ENCODE measurements at places on chromosomes 16 and 17.

DNA sequence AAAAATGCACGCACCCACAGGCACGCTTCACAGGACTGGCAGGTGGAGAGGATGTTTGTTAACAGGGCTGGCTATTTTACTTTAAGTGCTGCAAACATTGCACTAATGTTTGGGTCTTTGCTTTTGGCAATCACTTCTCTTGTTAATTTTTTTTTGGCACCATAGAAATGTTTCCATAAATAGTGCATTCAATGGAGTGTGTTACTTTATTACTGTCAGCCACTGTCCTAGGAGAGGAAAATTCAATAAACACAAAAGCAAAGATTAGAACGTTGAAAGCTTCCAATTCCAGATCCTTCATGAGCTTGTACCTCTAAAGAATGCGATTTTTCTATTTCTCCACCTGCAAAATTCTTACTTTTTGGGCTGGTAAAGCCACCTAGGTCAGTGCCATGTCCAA lies 743.5 kb downstream of the WWOX start:
- DNase-seq = peak; percentile 17

- DNase-seq = peak; percentile 71
Measured at GRCh38 chr17:72790190-72790589, 302.3 kb downstream of the SLC39A11 start.

- DNase-seq = no peak
Measured at GRCh38 chr17:60959696-60960095, 282.0 kb downstream of the BCAS3 start.

GRCh38 chr17:3038941-3039340 lies 24.5 kb downstream of the OR1D5 start:
- no peak for DNase-seq

- DNase-seq = no peak
Measured at GRCh38 chr17:28515518-28515917, 9.4 kb downstream of the FOXN1 start.

DNA sequence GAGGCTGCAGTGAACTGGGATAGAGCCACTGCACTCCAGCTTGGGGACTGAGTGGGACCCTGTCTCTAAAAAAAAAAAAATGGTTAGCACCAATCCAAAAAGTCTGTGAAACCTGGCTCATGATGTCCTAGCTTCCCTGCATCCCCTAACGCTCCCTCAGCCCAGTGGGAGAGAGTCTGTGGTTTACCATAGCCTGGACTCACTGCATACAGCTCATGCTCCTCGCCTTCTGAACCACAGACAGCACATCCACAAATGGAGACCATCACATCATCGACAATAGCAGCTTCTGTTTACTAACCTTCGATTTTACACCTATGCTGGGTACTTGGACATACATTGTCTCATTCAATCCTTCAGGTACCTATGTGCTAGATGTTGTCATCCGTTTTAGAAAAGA lies 43.6 kb downstream of the NLRC5 start:
- no peak for DNase-seq

DNA sequence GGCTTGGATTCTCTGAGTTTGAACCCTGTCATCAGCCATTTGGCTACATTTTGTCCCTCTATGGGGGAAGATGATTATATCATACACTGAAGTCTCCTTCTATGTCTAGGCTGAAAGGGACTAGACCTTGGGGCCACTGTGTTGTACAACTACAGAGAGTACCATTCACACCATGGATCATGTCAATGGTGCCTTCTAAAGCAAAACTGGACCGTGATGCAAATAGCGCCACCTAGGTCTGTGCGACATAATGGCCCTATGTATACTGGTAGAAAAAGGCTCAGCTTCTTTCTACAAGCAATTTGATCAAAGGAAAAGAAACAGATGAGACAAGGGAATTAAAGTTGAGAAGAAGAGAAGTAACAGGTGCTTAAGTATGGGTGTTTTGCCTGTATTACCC lies 100.7 kb downstream of the LYRM1 start:
- DNase-seq = no peak

GRCh38 chr16:85833219-85833920 lies 33.9 kb downstream of the COX4I1 start:
- DNase-seq = no peak

GRCh38 chr17:18917506-18918032 lies 34.4 kb upstream of the SLC5A10 start:
- DNase-seq = no peak

DNA sequence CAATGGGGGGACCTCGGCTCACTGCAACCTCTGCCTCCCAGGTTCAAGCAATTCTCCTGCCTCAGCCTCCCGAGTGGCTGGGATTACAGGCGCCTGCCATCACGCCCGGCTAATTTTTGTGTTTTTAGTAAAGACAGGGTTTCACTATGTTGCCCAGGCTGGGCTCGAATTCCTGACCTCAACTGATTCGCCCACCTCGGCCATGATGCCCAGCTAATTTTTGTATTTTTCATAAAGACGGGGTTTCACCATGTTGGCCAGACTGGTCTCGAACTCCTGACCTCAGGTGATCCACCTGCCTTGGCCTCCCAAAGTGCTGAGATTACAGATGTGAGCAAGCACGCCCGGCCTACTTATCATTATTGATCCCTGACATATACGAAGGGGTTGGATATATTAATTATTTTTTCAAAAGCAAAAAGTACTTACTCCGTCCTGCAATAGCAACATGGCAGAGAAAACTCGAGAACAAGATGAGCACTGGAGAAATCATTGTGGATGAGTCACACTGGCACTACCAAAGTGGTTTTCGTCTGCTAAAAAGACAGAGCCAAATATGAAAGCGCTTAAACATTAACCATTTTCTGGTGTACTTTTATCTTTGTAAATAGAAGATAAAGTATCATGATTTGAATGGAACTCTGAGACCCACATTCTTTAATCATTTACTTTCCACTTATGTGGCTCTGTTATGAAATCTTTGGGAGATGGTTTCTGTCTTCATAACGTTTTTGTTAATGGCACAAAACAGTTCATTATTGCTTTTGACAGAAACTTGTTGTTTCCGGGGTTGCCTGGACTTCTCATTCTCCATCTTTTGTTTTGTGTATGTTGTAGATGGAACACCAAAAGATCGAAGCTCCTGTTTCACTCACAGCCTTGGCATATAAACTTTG lies at the start of gene APOH:
APOH (minus strand) TSS at position 529 of the 896 bp plus-strand sequence; CDS start at position 493, 36 bp downstream.
- DNase-seq = no peak

- no peak for DNase-seq
Measured at GRCh38 chr16:66580605-66581209, 1.4 kb downstream of the CMTM2 start.

DNA sequence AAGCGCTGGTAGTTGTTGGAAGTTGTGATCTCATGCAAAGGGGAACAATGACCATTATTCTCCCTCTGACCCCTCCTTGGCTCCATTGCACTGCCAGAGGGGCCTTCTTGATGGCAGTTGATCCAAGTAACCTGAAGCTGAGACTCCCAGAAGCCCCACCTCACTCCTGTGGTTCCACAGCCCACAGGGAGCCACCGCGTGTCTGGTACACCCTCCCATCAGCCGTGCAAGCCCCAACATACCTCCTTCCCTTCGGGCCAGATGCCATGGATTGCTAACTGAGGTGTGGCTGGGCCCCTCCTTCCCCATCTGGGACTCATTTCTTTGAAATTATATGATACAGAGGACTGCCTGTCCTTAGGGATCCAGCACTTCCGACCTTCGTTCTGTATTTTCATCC lies 17.8 kb downstream of the SAP30BP start:
- DNase-seq = no peak

GRCh38 chr16:77700846-77701245 lies 21.5 kb upstream of the NUDT7 start:
- DNase-seq = no peak

DNA sequence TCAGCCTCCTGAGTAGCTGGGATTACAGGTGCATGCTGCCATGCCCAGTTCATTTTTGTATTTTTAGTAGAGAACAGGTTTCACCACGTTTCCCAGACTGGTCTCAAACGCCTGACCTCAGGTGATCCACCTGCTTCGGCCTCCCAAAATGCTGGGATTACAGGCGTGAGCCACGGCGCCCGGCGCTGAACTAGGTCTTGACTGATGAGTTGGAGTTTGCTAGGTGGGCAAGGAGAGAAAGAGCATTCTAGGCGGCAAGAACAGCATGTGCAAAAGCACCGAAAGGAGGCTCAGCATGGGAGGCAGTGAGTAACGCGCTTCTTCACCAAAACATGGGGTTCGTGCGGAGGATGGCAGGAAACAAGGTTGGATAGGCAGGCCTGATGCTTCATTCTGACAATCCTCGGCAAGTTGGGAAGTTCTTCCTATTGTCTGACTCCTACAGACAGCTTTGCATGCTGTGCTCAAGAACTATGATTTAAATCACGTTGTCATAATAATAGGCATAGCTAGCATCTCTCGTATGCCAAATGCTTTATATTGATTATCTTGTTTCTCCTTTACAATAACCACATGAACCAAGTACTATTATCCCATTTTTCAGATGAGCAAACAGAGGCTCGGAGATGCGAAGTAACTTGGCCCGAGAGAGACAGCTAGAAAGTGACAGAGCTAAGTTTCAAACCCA lies 26.5 kb downstream of the NEUROD2 start:
- DNase-seq = no peak

DNA sequence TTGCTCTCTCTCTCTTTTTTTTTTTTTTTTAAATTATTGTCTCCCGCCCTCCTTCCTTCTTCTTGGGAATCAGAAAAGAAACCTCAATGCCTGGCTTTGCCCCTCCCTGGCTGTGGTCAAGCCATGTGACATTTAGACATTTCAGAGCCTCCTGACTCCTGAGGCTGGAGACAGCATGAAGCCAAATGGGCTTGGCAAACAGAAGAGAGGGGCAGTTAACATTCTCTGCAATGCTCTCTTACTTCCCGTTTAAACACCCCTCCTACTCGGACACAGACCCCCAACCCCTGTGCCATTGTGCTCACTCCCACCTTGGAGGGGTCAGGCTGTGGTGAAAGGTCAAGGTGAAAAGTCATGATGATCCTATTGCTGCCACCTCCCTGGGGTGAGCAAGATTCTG lies 14.7 kb upstream of the MEOX1 start:
- DNase-seq = no peak

GRCh38 chr17:2924211-2924610 lies 128.0 kb downstream of the RAP1GAP2 start:
- no peak for DNase-seq

GRCh38 chr17:81049372-81049911 lies 14.5 kb downstream of the BAIAP2 start:
- DNase-seq = no peak

DNA sequence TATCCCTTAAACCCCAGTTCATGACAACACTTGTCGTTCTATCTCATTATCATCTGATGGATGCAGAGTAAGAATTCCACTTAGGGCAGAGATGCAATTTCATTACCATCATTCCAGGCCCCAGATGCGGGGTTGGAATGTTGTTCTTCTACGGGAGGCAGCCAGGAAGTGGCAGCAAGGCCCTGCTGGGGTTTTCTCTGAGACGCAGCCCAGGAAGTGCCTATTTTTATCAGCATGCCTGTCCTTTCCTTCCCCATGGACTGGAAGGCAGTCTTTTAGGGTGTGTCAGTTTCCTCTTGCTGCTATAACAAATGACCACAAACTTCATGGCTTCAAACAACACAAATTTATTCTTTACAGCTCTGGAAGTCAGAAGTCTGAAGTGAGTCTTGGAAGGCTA lies 246.6 kb upstream of the DYNLRB2 start:
- no peak for DNase-seq

DNA sequence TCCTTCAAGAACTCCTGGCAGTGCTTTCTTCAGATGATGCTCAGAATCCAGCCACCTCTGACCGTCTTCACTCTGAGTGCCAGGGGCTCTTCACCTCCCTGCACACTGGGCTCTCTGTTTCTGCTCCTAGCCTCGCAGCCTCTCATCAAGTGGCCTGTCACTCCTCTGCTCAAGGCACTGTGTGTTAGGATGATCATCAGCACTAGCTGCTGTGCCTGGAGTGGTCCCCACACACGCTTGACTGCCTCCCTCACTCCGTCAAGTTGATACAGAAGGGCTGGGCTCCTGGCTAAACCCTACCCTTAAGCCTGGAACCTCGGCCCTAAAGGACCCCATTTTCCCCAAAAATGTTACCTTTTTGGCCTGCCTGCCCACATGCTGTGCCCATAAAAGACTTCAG lies 15.6 kb downstream of the KRT9 start:
- no peak for DNase-seq

DNA sequence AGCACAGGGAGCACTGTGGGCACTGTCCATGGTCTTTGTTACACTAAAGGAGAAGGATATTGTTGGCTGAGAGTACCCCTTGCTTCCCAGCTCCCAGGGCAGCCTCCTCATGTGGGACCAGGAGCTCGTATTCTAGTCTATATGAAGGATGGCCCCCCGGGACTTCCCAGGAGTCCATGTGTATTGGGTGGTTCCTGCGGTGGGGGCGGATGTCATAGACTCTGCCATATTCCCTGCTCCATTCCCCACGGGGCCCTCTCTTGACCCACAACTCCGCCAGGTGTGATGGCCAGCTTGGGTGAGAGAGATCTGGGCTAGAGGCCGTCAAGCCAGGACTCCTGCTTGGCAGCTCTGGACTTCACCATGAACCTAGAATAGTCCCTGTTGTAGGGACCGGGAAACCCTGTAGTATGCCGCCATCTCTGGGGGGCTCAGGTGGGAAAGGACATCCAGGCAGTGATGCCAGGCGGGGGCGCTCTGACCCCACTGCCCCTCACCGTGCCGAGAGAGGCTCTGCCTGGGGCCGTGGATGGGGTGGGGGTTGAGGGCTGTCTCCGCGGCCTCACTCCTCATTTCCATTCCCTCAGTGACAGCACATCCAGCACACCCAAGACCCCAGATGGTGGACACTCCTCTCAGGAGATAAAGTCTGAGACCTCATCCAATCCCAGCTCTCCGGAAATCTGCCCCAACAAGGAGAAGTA lies 37.8 kb downstream of the OR1D5 start:
- DNase-seq = no peak

GRCh38 chr17:34658811-34659560 lies 79.6 kb downstream of the TMEM132E start:
- no peak for DNase-seq

DNA sequence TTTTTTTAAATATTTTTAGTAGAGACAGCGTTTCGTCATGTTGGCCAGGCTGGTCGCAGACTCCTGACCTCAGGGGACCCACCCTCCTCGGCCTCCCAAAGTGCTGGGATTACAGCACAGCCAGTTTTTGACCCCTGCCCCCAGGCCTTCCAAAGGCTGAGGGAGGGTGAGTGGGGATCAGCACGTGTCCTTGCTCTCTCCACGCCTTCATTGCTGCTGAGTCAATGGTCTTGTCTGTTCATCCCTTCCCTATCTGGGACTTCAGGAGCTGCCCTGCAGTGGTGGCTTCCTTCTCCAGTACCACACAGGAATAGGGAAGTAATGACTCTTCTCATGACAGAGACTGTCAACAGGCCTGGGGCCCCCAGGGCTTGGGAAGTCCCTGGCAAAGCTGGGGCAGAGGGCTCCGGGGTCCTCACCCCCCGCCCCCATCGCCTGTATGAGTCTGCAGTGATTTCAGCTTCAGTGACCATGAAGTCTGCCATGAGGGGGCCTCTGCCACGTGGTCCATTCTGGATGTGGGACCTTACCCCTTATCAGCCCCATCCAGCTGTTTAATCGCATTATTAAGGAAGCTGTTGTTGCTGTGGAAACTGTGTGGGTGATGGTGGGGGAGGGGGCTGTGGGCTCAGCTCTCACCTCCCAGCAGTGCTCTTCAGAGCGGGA lies 6.1 kb downstream of the ABCC3 start:
- no peak for DNase-seq

- DNase-seq = no peak
Measured at GRCh38 chr17:61862105-61862574, 1.2 kb downstream of the BRIP1 start.

Data from NCI-H345 (cell line).